ENCODE measurements at places on chromosomes 2 and 18. TPM values are rescaled to one million over a fixed set of nuclear protein-coding genes. Genes with fewer than 3 reads are reported as not detected.

Gene KCNIP3
- 8.8 TPM for total RNA-seq

DNA sequence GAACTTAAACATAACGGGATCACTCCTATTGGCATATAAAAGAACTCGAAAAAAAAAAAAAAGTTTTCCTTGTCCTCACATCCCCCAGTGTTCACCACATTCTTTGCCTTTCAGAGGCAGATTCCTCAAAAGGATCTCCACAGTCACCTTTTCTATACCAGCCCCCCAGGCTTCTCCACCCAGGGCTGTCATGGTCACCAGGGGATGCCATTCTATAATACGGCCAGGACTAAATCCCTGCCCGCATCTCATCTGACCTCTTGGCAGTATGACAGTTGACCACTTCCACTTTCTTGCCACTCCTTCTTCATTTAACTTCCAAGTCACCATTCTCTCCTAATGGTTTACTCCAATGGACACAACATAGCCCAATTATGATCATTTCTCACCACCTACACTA, 29.3 kb downstream of the SOS1 start:
- DNase-seq, result no peak

DNA sequence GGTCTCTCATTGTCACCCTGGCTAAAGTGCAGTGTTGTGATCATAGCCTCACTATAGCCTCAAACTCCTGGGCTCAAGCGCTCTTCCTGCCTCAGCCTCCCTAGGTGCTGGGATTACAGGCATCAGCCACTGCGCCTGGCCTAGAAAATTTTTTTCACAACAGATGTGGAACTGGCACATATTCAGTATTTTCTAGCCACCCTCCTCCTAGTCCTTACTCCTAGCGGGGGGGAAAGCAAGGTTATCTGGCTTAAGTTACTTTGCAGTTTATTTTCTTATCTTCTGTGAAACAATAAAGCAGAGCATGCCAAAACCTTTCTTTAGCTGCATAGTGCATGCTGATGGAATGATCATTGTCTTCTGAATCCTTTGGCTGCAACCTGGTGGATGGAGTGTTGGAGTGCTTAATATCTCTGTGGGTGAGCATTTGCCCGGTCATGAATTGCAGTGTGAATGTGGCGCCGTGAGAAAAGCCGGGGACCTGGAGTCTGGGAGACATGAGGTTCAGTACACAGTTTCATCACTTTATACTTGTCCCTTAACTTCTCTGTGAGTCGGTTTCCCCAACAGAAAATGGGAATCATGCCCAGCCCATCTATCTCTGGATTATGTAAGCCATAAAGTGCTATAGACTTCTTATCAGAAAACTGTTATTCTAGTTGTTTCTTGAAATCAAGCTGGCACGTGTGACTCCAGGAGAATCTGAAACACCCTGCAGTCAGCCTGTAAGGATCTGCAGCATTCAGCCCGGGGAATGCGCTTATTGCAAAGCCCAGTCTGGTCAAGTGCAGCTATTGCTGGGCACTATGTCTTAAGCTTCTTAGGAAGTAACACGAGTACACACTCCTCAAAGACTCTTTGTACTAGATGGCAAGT, 38.2 kb upstream of the MAP3K20 start:
- DNase-seq, result peak; percentile 55

Gene HAT1
- 51.3 TPM for total RNA-seq

DNA sequence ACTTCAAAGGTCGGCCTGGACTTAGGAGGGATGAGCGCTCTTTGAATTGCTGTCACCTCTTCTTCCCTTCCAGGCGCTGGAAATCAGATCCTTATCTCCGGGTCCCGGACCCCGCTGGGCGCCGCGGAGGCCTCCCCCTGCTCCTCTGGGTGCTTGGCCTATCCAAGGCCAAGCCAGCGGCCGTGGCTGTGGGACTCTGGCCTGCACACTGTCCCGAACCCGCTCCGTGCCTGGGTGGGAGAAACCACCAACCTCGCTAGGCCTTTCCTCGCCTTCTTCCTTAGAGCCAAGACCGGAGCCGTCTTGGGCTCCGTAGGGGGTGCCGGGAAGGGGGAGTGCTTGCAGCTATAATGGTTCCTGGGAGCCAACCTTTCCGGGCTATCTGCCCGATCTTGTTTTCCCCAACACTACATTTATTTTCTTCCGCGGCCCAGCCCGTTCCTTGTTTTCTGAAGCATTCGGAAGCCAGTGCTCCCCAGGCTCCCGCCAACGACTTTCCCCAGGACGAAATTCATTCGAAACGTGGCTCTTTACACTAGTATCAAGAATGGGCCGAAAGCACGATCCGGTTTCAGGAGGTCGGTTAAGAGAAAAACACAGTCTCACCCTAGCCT, 2.4 kb downstream of the OSR1 start:
- DNase-seq, result peak; percentile 25

- peak; percentile 45 for DNase-seq
Measured at GRCh38 chr2:180653481-180653880, 326.9 kb upstream of the UBE2E3 start.

DNA sequence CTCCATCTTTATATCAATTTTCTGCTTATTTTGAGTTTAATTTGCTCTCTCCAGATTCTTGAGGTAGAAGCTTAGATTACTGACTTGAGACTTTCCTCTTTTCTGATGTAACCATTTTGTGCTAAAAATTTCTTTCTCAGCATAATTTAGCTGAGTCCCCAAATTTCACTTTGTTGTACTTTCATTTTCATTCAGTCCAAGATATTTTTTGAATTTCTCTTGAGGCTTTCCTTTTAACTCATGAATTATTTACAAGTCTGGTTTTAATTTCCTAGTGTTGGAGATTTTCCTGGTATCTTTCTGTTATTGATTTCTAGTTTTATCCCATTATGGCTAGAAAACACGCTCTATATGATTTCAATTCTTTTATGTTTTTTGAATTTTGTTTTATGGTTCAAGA, 144.7 kb upstream of the PGAP1 start:
- DNase-seq, result no peak

DNA sequence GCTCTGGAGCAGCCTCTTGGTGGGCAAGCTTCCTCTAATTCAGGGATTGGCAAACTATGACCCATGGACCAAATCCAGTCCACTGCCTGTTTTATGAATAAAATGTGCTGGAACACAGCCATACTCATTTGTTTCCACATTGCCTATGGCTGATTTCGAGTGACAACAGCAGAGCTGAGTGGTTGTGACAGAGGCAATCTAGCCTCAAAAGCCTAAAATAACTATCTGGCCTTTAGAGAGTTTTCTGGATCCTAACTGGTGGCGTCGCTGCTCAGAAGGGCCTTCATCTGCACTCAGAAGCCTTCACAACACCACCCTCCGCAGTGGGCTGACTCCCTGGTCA, 147.1 kb downstream of the CCBE1 start:
- peak; percentile 79 for DNase-seq

- DNase-seq, result peak; percentile 65
Measured at GRCh38 chr2:47357483-47357882, 45.5 kb upstream of the MSH2 start.

Gene VWA3B
- 0.10 TPM for total RNA-seq

DNA sequence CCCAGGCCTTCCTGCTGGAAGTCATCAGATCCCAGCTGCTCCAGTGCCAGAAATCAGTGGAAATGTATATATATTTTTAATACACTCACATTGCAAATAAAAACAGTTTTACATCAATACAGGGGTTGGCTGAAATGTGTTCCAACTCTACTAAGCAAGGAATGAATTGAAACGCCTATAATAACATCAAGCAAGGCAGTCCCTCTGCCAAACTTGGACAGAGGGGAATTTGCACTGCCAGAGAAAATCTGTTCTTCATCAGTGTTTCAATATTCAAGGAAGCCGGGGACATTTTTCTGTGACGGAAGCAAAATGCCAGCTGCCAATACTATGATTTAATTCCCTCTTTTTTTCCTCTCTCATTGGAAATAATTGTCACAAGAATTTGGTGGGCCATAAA, 335.3 kb downstream of the TNS1 start:
- peak; percentile 95 for DNase-seq

Gene ZBTB14
- 12.5 TPM for total RNA-seq

Gene ABCB11
- not detected for total RNA-seq

DNA sequence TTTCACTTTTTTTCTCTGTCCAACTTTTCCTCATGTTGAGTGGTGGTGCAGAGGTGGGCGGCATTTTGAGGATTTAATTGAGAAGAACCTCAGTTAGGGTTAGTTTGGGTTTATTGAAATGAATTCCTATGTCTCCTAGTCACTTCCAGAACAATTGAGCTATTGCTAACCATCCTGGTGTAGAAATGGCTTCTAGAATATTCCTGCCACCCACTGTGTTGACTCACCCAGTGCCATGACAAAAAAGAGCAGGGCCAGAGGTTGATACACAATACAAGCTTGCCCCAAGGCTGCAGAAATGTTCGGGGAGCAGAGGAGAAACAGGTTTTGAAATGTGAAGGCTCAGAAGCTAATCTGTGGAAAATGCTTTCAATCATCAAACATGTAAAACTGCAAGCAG, 167.1 kb upstream of the TRIB2 start:
- no peak for DNase-seq

Gene COL4A4
- total RNA-seq, result 4.9 TPM

GRCh38 chr2:220664272-220665107, 907.6 kb downstream of the EPHA4 start:
- no peak for DNase-seq

GRCh38 chr2:164141271-164141670, 405.5 kb upstream of the FIGN start:
- no peak for DNase-seq

DNA sequence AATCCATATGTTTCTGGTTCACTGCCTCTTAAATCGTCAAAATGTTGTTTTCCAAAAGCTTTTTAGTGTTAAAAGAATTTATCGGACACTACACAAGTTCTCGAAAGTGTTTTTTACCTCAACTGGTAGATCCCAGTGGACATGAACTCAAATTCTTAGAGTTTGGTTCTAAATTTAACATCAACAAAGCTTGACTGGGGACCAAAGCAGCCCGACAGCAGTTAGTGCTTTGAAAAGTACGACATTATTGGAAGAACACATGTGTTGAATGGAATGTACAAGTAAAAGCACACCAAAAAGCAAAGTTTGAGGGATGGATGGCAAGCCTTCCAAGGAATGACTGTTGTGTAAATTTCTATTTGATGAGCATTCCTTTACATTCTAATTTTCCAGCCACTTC, 803.9 kb upstream of the POU3F3 start:
- peak; percentile 62 for DNase-seq

DNA sequence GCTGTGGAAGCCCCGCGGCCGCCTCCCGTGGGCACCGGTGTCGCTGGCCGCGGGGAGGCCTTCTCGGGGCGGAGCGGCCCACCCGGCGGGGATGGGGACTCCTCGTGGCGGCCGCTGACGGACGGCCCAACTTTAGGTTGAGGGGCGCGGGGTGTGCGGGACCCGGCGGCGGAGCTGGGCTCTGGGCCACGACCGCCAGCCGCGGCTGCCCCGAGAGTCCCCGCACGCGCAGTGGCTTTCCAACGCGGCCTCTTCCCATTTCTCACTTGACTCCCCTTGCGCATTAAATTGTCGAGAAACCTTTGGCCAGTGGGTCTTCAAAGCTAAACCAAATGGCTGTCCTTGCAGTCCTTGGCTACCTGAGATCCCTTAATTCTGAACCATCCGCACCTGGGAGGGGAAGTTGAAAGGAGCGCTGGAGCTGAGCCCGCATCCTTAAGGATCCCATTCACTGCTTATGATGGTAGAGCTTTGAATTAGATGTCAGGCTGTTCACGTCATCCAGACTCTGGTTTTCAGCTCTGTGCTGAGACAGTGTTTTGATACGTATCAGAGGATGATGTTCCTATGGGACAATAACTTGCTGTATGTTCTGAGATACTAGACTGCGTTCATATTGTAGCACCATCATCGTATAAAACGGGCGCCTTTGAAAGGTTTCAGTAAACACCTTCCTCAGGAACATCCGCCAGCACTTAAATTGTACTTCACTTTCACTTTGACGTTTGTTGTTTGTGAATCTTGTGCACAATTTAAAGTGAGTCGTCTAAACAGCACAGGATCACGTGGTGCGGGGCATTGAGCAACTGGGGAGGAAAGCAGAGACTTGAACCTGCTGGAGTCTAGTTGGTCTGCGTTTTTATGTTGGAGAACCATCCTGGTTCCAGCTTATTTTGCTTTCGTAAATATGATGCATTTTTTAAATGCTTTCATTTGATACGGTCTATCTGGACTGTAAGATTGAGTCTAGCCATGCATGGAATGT, 874 bp downstream of the CLIP4 start:
- peak; percentile 57 for DNase-seq

Gene DOK6
- total RNA-seq, result 3.9 TPM

DNA sequence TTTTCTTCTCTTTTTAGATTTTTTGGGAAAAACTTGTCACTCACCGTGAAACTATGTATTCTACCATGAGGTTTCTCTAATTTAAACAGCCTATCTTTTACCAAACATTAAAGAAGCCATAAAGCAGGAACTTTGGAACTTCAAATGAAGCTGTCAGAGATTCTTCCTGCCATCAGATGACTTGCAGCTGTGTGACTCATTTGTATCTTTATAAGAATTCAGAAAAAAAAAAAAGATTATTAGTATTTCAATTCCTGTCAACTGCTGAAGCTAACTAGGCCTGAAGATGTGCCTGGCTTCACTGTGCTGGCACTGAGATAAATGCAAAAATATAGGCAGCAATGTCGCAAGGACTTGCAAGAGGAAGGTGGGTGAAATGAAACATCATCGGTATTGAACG, 1399.1 kb upstream of the PIK3C3 start:
- DNase-seq, result no peak

DNA sequence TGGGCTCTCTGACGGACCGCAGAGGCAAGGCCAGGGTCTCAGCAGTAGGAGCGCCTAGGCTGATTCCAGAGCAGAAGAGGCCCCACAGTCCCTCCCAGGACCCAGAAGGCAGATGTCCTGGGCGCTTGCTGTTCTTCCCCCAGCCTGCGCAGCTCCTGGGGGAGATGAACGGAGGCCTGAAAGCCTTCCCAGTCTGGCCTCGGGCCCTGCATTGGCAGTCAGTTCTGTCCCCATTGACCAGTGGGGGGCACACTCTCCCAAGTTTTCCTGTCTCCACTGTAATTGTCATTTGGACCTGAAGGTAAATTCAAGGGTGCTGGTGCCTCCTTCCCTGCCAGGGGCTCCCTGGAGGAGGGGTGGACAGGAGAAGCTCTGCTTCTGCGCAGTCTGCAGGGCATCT, 345.7 kb downstream of the CYP26B1 start:
- DNase-seq, result peak; percentile 67

- DNase-seq, result no peak
Measured at GRCh38 chr18:75269696-75270095, 59.1 kb downstream of the TSHZ1 start.

DNA sequence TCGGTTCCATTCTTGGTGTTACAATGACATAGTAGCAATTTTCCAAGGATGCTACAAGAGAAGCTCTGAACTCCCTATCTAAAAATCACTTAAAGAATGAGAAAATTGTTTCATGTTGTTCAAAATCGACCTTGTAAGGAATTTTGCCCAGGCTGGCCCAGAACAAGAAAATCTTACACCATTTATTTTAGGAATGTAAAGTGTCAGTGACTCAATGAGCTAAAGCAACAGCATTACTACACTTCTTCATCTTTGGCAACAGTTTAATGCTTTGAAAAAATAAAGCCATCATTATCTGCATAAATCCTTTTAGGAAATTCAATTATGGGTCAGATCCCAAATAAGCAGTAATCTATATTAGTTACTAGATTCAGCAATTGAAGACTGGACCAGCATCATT, 38.6 kb downstream of the SLC25A12 start:
- no peak for DNase-seq

- DNase-seq, result no peak
Measured at GRCh38 chr18:13412017-13412416, 193.5 kb downstream of the LDLRAD4 start.

GRCh38 chr2:222964376-222965031, 87.5 kb upstream of the KCNE4 start:
- DNase-seq, result no peak

- DNase-seq, result no peak
Measured at GRCh38 chr2:68926796-68927195, 25.9 kb downstream of the GKN2 start.

Gene SFXN5
- 7.3 TPM for total RNA-seq

Data from tongue (tissue), 3 donors.